ENCODE measurements at places on chromosomes 16 and 17.
A peak's percentile ranks its signal among the peaks of the same experiment; 100 is the strongest.

DNA sequence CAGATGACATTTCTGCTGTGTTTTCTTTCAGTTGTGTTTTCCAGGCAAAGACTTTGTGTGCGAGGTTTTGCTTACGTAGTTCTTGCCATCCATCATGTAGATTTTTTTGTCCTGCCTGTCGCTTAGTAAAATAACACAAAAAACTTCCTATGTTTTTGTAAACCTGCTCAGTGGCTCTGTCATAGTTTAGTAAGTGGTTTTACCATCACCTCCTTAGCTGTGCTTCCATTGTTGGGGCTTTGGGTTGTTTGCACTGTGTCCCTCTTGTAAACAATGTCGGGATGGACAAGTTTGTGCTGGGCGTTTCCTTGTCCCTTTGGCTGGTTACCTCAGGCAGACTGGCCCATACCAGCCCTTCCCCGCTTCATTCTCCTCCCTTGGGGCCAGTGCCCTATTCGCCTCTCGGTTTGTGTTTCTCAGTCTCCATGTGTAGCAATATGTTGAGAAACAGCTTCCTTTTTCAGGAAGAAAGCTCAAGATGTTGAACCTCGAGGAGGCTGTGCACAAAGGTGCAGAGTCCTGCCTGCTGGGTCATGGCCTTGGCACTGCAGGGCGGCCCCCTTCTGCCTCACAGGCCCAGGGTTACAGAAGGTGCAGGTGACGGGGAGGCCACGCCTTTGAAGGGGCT is 74.6 kb downstream of the KSR1 start:
- DNase-seq: peak; percentile 56

DNA sequence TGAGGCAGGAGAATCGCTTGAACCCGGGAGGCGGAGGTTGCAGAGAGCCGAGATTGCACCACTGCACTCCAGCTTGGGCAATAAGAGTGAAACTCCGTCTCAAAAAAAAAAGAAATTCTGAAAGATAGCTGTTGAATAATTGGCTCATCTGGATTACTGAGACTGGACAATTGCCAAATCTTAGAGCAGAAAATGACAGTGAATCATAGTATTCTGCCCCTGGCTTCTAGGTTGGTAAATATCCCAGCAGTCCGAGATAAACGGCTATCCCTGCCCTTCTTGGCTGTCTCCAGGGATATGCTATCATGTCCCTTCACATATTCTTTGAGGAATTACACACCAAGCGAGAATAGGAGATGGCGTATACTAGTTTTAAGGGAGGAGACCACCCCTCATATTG is 35.5 kb upstream of the METTL16 start:
- DNase-seq: peak; percentile 63

- no peak for DNase-seq
These were observed 14.3 kb upstream of the RNPS1 start for GRCh38 chr16:2282262-2282661.

DNA sequence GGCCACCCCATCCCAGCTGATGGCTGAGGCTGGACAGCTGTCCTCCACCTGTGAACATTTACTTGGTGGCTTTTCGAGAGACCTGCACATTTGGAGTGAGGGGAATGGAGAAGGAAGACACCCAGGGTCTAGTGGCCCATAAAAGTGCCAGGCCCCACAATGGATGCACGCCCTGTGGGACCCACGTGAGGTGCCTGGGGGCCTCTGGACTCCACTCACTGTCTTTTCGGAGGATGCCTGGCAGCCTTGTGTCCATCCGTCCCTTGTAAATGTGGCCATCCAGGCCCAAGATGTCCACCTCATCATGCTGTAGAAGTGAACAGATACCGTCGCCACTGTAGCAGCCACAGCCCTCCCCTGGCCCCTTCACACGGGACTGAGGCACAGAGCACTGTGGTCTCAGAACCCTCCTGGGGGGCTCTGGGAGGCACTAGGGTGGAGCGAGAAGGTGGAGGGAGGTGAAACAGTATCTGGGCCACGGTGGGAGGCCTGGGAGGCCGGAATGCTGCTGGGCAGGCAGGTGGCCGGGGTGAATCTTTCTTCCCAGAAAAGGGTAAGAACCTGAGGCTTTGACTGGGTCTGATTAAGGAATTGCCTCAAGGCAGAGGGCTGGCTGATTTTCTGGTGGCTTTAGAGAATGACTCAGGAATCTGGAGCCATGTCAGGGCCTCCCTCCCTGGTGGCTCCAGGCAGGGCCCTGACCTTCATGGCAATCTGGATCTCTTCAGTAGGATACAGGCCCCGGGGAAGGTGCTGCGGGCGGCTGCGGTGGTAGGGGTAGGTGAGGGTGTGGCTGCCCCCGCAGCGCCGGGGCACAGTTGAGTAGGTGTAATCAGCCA is 11.5 kb downstream of the UBALD2 start:
- peak; percentile 28 for DNase-seq

DNA sequence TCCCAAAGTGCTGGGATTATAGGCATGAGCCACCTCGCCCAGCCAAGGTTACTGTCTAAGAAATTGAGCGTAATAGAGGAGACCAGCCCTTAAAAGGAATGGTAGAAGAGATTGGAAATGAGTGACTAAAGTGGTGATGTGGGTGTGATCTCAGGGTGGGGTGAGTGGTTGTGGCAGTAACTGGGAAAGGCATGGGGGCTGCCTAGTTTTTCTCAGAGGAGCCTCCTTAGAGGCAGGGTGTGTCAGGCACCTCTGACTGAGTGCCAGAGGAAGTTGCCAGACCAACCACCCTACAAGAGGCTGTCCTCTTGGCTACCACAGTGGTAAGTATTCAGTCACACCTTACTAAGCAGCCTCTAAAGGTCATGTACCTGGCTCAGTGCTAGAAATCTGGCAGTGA is 8.9 kb downstream of the DUS2 start:
- DNase-seq: peak; percentile 14

GRCh38 chr17:80737106-80738019 is 192.7 kb downstream of the RPTOR start:
- DNase-seq: no peak

GRCh38 chr17:38447502-38448085 is 19.3 kb downstream of the ARHGAP23 start:
- no peak for DNase-seq

GRCh38 chr17:5120036-5120435 is 4.2 kb downstream of the USP6 start:
- no peak for DNase-seq

DNA sequence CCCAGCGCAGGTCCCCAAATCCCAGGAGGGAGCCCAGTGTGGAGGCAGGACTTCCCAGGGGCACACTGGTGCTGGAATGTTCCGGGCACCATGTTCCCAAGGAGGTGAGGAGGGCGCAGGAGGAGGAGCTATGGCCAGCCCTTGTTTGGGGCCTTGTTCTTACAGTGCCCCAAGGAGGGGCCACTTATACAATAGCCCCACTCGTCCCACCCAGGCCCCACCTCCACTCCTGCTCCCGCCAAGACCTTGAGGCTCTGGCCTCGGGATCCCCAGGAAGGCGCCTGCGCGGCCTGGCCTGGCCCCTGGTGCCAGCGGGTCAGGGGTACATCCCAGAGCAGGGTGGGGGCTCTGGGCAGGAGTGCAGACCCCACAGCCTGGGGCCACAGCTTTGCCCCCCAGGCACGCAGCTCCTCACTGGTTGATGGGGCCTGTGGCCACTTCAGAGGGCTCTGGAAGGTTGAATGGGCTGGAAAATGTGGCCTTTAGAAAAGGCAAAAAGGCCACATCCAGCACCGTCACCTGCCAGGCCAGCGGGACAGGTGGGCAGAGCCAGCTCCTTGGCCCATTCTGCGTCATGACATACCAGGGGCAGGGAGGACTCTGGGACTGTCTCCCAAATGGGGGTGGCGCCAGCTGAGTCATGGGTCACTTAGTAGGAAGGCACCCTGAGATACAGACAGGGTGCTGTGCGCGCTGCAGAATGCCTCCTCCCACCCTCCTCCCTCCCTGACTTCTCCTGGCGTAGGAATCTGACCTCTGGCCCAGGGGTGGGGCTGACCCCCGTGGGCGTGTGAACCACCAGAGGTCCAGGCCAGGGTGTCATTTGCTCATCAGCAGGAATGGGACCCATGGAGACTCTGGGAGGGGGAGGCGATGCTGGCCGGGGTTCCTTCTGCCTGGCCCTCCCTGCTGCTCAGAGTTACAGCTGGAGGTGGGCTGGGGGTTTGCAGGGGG is 32.3 kb upstream of the PVALEF start:
- DNase-seq: no peak

DNA sequence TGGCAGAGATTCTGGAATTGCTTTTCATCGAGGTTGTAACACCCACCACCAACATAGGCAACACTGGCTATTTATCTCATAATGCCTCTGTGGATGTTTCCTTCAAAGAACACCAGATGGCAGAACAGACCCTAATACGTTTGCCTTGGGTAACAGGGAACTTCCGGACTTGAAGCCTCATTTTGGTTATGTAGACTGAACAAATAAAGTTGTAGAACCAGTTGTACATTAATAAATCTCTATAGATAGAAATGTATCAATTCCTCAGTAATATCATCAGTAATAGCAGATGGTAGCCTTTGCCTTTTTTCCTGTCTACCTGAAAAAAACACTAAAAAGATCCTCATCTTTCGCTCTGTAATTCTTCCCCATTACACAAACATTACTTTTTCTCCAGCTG is 25.9 kb upstream of the APOH start:
- DNase-seq: peak; percentile 81

DNA sequence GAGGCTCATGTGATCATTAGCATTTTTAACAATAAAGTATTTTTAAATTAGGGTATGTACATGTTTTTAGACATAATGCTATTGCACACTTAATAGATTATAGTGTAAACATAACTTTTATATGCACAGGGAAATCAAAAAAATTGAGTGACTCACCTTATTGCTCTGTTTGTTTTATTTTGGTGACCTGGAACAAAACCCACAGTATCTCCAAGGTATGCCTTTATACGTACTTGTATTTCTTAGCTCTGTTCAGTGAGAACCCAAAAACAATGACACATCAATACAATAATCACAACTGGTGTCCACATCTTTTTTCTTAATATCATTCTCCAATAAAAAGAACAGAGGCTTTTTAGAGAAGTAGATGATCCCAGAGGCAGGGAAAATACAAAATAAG is 112.2 kb downstream of the CYB561 start:
- no peak for DNase-seq

DNA sequence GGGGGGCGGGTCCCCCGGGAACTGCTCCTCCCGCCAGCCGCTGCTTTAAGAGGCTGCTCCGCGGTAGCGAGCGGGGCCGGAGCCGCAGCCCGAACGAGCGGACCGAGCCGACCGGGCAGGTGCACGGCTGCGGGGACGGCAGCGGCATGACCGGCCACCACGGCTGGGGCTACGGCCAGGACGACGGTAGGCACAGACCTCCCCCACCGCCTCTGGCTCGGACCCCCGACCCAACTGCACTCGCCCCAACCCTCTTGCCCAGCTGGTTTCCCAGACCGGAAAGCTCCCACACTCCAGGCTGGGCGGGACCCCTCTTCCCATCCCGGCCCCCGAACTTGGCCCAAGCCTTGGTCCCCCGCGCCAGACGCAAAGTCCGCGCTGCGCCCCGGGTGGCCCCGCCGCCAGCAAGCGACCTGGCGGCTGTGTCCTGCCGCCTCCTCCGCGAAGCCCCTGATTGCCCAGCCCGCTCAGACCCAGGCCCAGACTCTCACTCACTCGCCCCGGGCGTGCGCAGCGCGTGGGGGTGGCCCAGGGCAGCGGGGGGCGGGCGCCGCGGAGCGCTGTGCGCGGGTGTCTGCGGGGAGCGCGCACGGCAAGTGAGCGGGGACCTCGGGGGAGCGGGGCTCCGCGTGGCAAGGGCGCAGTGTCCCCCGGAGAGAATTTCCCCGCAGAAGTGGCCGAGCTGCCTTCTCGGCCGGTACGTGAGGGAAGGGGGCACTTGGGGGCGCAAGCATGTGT is at the start of gene CA7:
Gene CA7, plus strand, starts transcription at position 73 of the 738 bp plus-strand sequence. Its CDS starts 74 bp downstream, at position 147.
- no peak for DNase-seq

GRCh38 chr17:65902155-65902554 is 289.8 kb downstream of the CEP112 start:
- DNase-seq: no peak

- DNase-seq: no peak
These were observed 742 bp upstream of the SLC16A13 start for GRCh38 chr17:7034955-7035590.

DNA sequence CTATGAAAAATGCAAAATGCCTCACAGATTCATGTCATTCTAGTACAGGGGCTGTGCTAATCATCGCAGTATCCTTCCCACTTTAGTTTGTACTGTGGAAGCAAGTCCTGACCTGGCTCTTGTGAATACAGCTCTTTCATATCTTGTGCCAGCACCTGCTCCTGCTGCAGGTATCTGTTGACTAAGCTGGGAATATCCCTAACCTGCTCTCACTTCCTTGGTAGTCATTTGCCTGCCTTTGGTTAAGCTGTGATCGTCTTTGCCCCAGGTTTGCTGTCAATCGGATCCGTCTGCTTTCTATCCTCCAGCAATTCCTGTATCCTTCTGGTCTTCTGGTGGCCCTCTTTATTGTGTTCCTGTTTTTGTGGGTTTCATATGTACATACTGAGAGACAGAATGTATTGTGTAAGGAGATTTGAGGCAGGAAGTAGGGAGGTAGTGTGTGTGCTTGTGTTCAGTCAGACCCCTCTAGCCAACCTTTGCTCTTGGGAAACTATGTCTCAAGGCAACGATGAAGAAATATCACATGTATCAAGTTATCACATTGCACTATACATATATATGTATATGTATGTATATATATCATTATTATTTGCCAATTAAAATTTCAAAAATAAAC is 7.7 kb upstream of the GINS3 start:
- no peak for DNase-seq

GRCh38 chr17:72378414-72379390 is 257.9 kb downstream of the SOX9 start:
- DNase-seq: no peak

DNA sequence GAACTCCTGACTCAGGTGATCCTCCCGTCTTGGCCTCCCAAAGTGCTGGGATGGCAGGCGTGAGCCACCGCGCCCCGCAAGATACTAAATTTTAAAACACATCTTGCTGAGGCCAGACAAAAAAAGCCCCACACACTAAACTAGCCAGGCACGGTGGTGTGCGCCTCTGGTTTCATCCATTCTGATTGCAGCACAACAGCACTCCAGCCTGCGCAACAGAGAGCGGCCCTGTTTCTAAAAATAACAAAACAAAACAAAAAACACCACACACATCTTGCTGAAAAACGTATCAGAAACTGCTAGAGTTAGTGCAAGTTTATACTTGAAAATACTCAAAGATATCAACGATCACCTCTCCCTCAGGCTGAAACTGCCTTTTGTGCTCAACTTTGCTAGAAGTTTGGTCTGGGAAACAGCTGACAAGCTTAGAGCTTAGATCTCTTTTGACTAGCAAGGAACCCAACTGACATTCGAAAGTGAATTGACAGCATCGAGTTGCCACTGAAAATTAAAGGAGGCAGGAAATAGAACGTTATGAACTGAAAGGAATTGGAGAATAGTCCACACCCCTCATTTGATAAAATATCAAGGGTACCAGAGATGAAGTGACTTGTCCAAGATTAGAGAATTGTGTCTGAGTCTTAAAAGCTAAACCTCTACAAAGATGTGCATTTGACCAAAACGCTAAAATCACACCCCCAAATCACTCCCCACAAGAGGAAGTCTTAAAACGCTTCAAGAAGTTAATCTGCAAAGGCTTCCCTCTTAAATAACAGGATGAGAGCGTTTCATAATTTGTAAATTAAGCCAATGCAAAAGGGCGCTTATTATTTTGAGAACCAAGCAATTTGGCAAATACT is 908 bp downstream of the COG4 start:
- no peak for DNase-seq

GRCh38 chr17:68711858-68712257 is 110.7 kb upstream of the FAM20A start:
- peak; percentile 85 for DNase-seq

Measured in iris pigment epithelial cell (primary cell).